Stimulated activated effector memory CD8-positive, alpha-beta T cell treated with anti-CD3 and anti-CD28 coated beads, Interleukin-12 subunit alpha, Interleukin-12 subunit beta, amount 100 ng/mL, for 72 hours (primary cell): ENCODE measurements at places on chromosomes 1 and 21.

GRCh38 chr21:30340714-30341573 lies 3.5 kb upstream of the KRTAP27-1 start:
- DNase-seq, result no peak

- DNase-seq, result no peak
Observed at GRCh38 chr21:41317458-41317857, 857 bp downstream of the FAM3B start.

DNA sequence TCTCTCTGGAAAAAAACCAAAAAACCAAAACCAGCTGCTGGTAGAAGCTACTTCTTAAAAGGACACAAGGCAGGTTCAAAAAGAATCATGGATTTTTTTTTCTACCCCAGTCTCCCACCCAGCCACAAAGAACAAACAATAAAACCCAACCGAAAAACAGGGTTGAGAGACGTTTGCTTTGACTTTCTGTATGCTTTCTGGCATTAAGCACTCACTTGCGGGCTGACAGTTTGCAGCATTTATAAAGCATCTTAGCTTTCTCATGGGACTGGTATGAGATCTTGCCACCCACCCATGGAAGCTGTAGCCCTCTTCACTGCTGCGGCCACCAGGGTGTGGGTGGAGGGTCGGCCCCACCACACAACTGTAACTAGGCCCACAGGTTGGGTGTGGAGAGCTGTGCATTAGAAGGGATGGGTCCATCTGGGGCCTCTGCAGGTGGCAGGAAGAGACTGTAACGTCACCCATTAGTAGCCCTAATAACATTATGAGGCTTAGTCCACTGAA lies 165.7 kb downstream of the RHOU start:
- DNase-seq, result no peak

- DNase-seq, result no peak
Observed at GRCh38 chr1:85158910-85159309, 41.9 kb downstream of the SYDE2 start.

- DNase-seq, result no peak
Observed at GRCh38 chr1:40640314-40641076, 25.0 kb downstream of the RIMS3 start.

DNA sequence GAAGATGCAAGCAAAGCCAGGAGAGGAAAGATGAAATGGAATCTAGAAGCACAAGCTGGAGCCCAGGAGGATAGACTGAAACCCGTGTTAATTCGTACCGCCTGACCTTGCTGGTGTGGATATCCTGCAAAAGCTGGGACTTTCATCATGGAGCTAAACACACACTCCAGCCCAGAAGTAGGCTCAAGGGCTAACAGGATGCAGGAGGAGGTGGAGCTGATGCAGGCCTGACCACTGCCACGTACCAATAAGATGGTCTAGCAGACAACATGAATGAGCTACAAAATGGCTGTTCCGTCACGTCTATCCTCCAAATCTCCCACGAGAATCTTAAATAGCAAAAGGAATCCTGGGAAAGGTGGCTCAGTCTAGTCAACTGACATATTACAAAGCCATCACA lies 270.3 kb downstream of the SDCCAG8 start:
- no peak for DNase-seq
